Osteoblast (primary cell): ENCODE measurements at places on chromosomes 16 and 17. TPM values are rescaled to one million over a fixed set of nuclear protein-coding genes. Genes with fewer than 3 reads are reported as not detected.

GRCh38 chr17:7589204-7589868 lies 558 bp downstream of the SOX15 start:
- peak; percentile 98 for DNase-seq

- DNase-seq = peak; percentile 91
Measured at GRCh38 chr16:81616321-81617020, 162.6 kb upstream of the PLCG2 start.

DNA sequence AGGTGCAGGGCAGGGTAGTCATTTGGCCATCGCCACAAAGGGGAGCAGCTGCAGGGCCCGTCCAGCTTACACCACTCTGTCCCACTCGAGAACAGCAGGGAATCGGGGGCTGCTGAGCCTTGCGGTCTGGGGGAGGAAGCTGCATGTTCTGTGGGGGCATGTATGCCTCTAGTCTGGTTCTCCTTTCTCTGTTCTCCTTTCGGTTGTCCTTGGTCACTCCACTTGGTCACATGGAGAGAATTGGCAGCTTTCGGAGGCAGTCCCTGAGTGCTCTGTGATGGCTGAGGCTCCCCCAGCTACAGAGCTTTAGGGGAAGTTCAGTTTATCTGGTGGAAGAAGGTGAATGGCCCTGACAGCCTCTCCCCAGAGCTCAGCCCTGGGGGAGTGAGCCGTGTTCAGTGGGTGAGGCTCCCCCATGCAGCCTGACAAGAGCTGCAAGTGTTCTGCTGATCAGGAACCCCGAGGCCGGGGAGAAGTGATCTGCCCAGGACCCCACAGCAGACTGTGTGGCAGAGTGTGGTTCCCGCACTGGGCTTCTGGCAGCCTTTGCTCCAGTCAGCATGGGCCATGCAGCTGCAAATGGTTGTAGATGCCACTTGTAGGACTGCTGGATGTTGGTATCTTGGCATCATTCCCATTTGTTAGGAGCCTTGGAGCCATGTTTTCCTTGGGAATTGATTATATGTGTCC lies 22.3 kb upstream of the SMPD3 start:
- peak; percentile 37 for DNase-seq

DNA sequence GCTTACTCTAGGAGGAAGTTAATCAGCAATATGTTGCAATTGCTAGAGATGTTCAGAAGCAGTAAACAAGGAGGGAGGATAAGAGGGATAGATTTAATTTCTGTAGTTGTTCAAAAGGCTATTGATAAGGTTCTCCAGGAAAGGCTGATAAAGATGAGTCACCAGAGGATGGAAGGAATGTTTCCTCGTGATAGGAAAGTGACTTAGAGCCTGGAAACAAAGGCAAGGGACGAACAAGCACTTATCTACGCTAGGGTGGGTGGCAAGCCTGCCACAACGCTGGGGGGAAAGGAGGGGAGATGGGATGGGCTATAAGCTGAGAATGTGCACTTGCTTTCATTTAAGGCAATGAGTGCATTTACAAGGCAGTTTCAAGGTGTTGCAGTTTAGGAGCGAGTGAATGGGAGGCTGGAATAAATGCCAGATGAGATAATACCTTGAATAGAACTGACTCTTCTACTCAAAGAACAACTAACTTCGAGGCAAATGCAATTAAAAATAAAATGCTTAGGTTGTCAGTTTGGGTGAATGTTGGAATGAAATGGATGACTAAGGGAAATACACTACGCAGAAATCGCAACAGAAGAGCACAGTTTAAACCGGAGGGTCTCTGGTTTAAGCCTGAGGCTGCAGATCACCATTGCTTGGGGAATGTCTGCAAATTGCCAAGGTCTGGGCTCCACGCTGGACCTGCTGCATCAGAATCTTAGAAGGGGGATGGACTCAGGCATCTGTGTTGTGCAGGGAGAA lies 76.0 kb upstream of the RBBP6 start:
- no peak for DNase-seq

DNA sequence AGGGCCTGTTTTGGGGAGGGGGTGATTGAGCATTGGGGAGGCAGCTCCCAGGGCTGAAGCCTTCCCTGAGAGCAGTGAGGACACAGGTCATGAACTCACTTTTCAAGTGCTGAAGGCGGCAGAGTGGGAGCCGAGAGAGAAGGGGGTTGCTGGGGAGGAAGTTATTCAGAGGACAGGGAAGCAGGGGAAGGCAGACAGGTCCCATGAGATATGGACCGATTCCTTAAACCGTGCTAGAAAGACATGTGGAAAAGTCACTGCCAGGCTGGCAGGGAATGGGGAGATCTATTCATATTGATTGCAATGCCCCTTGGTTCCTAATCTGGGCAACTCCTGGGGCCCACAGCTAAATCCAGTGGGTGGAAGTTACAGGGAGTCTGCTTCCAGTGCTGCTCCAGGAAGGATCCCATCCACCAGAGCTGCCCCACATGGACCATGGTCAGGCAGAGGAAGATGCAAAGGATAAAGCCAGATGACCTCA lies 1.1 kb downstream of the CCL4 start:
- no peak for DNase-seq

DNA sequence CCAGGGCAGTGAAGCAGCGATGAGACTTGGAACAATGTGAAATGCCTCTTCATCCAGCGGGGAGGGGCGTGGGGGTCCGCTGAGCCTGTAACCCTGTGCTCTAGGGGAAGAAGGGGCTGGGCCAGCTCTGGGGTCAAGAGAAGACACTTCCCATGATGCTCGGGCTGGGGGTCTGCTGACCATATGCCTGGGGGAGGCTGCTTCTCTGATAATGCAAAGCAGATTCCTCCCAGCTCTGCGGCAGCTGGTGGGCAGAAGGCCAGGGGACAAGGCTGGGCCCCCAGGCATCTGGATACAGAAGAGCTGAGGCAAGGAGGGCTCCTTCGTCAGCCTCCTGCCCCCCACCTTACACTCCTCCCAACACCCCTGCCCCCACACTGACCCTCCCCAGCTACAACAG lies 24.7 kb downstream of the NGFR start:
- DNase-seq = peak; percentile 32

DNA sequence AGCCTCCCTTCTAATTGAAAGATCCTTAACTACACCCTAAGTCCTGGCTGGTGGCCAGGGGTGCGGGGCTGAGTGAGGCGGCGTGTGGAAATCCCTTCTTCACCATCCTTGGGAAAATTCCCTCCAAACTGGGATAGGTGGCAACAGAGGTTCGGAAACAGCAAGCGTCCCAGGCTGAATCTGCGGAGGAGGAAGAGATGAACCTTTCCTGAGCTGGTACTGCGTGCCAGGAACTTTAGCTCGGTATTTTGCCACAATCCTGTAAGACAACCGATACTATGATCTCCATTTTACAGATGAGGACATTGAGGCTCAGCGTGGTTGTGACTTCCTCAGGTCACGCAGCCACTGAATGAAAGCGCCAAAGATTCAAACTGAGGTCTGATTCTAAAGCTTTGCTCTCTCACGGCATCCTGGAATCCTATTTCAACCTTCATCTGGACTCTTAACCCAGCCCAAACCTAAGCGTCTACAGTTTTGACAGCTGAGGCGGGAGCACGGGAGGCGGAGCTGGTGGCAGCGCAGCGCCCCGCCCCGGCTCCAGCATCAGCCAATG lies 583 bp upstream of the CYLD start:
- DNase-seq = no peak

- DNase-seq = peak; percentile 92
Measured at GRCh38 chr16:80803339-80804055, 901 bp downstream of the CDYL2 start.

DNA sequence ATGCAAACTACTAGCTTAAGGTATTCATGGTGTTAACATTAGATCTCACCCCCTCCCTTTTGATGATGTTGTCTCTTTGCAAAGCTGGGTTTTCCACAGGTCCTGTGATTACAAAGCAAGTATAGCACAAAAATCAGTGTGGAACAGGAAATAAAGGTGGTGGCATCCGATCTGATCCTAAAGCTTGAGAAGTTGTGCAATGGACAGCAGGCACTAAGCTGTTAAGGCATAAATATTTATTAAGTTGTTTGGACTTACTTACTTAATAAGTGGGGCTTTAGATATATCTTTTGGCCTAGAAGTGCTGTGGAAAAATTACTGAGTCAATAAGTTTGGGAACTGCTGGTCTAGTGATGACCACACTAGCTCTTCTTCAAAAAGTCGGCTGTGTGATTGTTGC lies 5.0 kb downstream of the GLP2R start:
- no peak for DNase-seq

DNA sequence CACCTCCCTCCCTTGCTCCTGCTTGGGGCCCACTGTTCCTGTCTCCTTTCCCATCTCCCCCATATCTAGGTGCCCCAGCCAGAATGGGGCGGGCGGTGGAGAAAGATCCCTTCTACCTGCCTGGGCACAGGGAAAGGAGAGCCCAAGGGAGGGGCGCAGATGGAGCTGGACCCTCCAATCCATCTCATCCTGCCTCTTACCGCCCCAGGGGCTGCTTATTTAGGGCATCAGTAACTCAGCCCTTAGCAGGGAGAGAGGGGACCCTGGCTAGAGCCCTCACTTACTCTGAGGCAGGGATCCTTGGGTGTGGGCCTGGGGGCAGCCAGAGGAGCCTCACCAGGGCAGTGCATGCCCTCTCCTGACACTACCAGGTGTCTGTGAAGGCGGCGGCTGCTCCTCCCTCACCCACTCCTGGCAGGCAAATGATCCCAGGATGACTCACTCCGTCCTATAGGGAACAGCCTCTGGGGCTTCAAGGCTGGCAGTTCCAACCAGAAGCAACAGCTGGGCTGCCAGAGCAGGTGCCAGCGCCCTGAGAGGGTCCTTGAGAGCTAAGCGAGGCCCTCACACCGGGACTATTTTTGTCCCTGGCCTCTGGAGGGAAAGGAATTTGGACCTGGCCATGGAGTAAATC lies 16.3 kb upstream of the BCAR1 start:
- DNase-seq = peak; percentile 98

DNA sequence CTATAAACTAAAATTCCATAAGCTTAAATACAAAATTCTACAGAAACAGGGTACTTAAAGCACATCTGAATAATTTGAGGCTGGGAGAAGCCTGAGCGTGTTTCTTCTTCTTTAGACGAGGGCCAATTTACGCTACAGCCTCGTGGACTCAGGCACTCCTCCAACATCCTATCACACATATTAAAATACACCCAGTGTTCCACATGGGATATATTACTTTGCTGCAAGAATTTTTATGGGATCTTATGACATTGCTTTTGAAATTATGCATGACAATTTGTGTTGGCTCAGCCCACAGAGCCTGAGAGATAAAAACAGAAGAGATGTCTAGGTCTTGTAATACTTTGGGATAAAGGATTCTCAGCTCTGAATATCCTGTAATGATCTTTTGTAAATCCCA lies 3.5 kb upstream of the TANGO6 start:
- peak; percentile 80 for DNase-seq

DNA sequence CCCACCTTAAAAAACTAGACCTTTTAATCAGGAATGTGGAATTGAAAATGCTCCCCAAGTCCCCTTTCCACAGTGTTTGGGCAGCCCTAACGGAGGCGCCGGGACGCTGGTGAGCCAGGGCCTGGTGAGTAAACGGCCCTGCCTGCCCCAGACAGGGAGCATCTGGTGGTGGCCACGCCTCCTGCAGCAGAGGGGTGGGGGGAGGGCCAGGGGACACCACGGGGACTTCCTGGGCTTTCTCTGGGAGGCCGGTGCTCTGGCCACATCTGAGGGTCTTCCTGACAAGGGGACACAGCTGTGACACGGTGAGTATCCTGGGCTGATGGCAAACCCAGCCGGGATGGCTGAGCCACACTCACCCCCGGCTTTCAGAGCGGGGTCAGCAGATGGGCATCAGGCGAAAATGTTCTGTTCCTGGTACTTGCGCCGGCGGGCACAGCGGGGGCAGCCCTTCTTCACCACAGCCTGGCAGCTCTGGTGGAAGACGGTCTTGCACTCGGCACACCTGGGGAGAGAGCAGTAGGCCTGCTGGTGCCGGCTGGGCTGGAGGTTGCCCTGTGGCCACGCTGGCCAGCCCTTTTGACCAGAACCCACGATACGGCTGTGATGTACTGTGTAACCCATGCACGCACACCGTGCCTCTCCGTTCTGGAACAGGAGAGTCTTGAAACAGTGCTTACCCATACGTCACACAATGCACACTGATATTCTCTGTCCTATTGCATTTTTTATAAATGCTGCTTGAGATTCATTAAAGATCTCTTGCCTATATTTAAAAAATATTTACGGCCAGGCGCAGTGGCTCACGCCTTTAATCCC lies 5.0 kb upstream of the ARHGAP27 start:
- DNase-seq = peak; percentile 32

- no peak for DNase-seq
Measured at GRCh38 chr17:62657145-62657665, 29.7 kb downstream of the MRC2 start.

- DNase-seq = no peak
Measured at GRCh38 chr17:2860883-2861282, 64.6 kb downstream of the RAP1GAP2 start.

- DNase-seq = no peak
Measured at GRCh38 chr17:42603318-42603717, 5.9 kb downstream of the RETREG3 start.

DNA sequence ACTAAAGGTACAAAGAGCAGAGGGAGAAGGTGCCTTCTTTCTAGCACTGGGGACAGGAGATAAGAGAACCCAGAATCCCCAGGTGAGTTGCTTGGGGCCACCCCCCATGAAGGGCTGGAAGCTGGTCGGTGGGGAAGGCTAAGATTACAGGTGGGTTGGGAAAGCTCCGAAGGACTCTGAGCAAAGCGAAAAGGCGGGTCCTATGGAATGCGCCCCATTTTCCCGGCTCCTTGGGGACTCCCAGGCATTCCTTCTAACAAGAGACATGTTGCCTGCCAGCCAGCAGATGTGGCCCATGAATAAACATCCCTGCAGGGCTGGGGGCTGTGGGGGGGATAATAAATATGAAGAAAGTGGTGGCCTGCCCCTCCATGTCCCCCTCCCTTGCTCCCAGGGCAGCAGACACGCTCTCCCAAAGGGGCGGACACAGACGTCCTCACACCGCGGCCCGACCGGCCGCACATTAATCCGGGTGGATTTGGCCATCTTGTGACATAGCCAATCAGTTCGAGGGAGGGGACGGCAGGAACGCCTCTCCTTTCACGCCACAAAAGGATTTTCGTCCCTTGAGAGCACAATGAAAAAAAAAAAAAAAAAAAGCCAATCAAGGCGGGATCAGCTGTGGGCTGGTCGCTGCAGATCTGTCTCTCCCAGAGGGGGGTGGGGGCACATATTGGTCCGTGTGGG lies 98.5 kb downstream of the SOX9 start:
- DNase-seq = no peak

- no peak for DNase-seq
Measured at GRCh38 chr17:36862116-36862920, 75.0 kb upstream of the LHX1 start.

- DNase-seq = peak; percentile 65
Measured at GRCh38 chr17:16005636-16006035, 6.0 kb downstream of the TTC19 start.

- DNase-seq = no peak
Measured at GRCh38 chr16:68651136-68651535, 6.0 kb downstream of the CDH3 start.

- DNase-seq = no peak
Measured at GRCh38 chr17:41864498-41864835, 756 bp downstream of the KLHL11 start.

Gene RNF222
- total RNA-seq = not detected in 2 replicates

Gene PDILT
- not detected in 2 replicates for total RNA-seq

Gene FMNL1
- 2.7 and 3.6 TPM in 2 replicates for total RNA-seq

Gene FADS6
- not detected in 2 replicates for total RNA-seq

Gene GINS2
- 1.2 and 1.8 TPM in 2 replicates for total RNA-seq

Gene ALDH3A1
- total RNA-seq = under 0.01 TPM in 1 of 2 replicates, not detected in the other

Gene ADORA2B
- total RNA-seq = 4.7 and 5.9 TPM in 2 replicates

Gene HBA2
- not detected in 2 replicates for total RNA-seq

Gene CA4
- total RNA-seq = not detected in 2 replicates

Gene SULT1A2
- not detected in 2 replicates for total RNA-seq

Gene ATXN7L3
- 34.5 and 38.4 TPM in 2 replicates for total RNA-seq

Gene CHST5
- under 0.01 TPM in 1 of 2 replicates, not detected in the other for total RNA-seq
